ENCODE measurements at places on chromosomes 1 and 21.

DNA sequence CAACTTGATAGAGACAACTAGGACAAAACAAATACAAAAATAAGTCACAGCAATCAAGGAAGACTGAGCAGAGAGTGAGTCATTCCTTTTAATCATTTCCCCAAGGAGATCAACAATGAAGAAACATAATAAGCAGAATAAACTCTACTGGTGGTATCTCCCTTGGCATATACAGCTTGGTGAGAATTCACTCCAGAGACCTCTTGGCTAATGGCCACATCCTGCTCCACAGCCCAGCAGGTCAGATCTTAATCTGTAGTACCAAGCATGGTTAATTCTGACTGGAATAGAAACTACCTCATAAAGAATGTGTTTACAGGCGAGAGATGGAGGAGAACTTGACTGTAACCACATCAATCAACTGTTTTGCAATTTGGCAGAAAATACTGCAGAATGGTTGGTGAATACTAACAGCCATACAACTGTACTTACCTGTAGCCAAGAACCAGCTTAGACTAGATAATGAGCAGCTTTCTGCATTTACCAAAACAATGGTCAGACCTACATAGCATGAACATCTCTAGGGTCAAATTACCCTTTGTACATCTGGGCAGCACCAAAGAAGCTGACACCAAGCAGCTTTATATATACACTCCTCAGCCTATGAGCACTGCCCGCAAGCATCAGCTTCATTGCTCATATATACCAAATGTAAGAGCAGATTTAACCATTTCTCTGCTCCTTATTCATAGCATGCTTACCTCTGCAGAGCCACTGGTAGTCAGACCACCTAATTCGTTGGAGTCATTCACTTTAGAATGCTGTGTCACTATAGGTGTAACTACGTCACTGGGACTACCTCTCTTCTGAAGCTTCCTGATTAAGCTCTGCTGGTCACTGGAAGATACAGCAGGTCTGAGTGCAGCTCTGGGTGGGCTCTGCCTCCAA lies 51.0 kb downstream of the KIAA0319L start:
- DNase-seq = peak; percentile 78

GRCh38 chr1:59976194-59977074 lies 49.9 kb upstream of the CYP2J2 start:
- DNase-seq = peak; percentile 44

DNA sequence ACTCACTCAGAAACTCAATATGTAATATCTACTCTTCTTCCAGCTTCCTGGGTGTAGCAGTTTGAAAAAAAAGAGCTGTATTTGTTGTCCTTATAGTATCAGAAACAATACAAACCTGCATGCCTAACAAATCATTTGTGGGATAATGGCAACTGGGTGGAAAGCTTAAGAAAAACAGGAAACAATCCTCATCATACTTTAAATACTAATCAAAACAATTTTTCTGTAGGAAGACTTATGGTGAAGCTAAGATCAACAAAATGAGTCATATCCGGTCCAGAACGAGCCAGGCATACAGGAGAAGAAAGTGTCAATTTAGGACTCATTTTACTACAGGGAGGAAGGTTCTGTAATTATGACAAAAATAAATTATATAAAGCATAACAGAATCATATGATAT lies 181.8 kb upstream of the ADGRL4 start:
- DNase-seq = no peak

DNA sequence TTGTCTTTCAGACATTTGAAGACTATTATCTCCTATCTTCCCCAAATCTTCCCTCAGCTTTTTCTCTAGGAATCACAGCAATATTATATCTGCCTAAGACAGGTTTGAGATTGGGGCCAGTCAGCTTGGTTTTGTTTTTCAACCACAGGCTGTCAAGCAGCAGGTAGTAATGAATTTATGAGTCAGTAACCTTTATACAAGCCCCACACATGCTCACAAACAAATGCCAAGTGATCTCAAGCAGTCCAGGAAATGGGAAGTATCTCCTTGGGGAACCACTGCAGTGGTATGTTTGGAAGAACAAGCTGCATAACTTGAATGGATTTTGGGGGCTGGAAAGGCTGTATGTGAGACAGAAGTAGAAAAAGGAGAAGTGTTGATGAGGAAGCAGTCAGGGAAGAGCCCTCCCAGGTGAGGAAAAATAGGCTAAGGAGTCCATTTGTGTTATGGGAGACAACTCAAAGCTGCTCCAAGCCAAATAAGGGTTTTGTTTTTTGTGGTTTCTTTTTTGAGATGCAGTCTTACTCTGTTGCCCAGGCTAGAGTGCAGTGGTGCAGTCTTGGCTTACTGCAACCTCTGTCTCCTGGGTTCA lies 2.1 kb downstream of the DHDDS start:
- DNase-seq = no peak

DNA sequence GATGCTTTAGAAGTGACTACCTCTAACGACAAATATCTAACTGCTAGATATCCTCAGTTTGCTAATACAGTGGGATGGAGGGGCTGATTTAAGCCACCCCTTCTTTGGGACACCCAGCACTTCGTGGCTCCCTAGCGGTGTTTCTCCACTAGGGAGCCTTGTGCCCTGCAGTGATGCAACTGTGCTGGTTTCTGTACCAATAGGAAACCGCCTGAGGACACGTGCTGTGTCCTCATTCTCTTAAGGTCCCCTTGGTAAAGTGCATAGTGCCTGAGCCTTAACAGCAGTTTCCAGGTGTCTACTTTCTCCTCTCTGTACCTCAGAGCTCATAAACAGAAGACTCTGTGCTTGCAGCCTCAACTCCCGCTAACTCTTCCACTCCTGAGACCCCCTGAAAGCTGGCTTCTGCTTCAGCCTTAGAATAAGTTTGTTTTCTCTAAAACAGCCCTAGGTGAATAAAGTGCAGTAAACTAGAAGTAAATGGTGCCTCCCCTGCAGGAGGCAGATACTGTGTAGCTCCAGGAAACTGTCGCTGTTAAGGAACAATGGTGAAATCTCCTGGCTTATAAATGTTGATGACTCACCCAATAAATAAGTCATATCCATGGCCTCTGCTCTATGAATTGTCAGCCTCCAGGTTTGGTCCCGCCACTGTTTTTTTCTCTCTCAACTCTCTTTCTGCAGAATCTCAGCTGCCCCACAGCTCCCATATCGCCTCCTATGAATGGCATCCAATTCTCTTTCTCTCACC lies 130.4 kb downstream of the AK5 start:
- no peak for DNase-seq

DNA sequence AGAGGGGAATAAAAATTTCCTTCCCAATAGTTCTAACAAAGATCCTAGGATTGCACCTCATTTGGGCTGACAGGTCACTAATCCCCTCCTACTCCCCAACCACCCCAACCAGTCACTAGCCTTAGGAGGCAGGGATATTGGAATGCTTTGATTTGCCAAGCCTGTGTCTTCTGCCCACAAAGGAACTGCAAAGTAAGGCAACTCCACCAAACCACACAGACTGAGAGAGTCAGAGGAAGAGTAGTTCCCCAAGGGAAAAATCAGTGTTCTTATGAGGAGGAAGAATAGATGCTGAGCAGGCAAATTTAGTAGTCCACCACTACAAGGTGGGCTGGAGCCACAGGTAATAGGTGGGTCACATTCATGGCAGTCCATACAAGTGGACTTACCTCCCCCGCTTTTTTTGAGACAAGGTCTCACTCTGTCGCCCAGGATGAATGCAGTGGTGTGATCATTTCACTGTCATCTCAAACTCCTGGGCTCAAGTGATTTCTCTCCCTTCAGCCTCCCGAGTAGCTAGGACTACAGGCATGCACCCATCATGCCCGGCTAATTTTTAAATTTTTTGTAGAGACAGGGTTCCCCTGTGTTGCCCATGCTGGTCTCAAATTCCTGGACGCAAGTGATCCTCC lies 3.7 kb upstream of the TMEM39B start:
- DNase-seq = no peak

- DNase-seq = no peak
These were observed 90.5 kb upstream of the ADAR start for GRCh38 chr1:154698320-154699096.

GRCh38 chr1:61687901-61688300 lies 37.0 kb downstream of the TM2D1 start:
- no peak for DNase-seq

- DNase-seq = peak; percentile 17
These were observed 95.5 kb downstream of the SSBP3 start for GRCh38 chr1:54310439-54311328.

DNA sequence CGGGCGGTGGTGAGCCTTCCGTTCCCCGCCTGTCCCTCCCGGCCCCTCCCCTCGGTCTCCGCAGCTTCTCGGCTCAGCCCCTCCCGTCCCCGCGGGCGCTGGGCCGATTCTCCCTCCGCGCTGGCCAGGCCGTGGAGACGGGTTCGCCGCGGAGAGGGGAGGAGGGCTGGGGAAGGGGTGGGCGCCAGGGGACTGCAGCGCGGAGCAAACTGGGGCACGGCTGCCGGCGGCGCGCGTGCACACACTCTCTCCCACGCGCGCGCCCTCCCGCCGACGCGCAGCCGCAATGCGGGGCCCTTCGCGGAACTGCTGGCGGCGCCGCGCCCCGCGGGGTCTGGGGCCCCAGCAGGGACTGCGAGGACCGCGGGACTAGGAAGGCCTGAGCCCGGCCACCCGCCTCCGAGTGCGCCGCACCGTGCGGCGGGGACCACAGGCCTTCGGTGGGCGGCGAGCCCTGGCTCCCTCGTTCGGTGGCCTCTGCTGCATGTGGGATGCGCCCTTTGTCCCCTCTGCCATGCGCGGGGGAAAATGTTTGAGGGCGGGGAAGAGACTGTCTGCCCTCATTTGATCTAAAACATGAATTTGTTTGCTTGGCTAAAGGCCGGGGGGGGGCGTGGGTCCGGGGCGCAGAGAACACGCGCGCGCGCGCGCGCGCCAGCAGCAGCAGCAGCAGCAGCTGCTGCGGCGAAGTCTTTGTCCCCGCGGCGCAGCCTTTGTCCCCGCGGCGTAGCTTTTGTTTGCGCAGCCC lies 90.7 kb upstream of the VAMP3 start:
- peak; percentile 17 for DNase-seq

DNA sequence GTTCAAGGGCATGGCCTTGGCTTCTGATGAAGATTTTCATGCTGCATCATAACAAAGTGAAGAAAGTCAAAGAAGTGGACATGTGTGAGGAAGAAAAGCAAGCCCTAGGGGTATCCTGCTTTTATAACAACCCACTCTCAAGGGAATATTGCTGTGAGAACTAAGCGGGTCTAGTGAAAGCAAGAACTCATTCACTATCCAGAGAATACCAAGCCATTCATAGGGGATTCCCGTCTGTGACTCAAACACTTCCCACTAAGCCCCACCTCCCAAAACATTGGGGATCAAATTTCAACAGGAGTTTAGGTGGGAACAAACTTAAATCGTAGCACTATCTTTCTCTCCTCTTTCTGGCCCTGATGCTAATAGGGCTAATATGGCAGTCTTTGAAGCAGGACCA lies 98.5 kb upstream of the CTTNBP2NL start:
- DNase-seq = no peak

DNA sequence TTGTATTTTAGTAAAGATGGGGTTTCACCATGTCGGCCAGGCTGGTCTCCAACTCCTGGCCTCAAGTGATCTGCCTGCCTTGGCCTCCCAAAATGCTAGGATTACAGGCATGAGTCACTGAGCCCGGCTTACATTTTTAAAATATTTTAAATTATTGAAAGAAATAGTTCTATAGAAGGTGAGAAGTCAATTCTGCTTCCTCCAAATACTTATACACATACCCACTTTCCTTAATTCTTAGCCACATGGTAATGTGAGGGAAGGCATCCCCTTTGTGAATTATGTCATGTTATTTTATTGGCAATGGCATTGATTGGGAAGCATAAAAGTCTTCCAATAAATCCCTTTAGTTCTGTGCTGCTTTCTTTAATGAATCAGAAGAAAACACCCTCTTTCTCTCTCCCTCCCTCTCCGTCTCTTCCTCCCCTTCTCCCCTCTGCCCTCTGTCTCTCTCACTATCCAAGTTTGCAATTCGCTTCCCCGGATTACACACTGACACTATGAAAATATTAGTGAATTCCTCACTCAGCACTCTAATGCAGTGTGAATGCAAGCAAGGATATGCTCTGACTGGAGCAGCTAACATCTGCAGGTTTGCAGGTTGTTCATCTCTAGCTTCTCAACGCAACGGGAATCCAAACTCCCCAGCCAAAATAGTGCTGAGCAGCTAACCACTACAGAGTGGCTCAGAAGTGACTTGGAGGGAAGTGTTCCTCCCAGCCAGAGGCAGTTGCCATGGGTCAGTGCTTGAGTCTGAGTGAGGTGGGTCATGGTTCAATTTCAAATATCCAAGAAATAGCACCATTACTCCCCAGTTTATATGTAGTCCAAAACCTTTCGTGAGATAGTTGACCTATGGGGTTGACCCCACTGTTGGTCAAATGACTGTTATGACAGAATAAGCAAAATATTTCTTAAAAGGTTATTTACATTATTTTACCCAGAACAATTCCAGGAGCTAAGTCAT lies 77.8 kb upstream of the CD55 start:
- DNase-seq = no peak

- DNase-seq = no peak
These were observed 82.5 kb upstream of the ZNF648 start for GRCh38 chr1:182143825-182144645.

- DNase-seq = no peak
These were observed 318.2 kb upstream of the CAMK1G start for GRCh38 chr1:209265301-209265700.

- no peak for DNase-seq
These were observed 129.3 kb upstream of the VAMP3 start for GRCh38 chr1:7641587-7642417.

DNA sequence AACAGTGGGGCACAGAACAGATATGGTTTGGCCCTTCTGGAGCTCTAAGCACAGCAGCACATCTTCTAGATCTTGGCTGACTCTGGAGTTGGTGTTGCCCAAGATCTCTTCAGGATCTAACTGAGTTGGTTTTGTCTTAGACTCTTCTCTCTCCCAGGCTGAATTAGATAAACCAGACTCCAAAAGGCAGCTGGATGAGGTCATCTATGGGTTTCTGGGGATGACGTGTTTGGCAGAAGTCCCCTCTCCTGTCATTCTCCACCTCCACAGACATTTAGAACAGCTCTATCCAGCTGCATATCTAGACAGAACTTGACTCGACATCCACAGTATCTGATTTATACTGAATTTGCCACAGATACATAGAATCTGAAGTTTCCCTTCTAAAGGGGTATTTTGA lies 75.3 kb downstream of the ST6GALNAC5 start:
- DNase-seq = no peak

DNA sequence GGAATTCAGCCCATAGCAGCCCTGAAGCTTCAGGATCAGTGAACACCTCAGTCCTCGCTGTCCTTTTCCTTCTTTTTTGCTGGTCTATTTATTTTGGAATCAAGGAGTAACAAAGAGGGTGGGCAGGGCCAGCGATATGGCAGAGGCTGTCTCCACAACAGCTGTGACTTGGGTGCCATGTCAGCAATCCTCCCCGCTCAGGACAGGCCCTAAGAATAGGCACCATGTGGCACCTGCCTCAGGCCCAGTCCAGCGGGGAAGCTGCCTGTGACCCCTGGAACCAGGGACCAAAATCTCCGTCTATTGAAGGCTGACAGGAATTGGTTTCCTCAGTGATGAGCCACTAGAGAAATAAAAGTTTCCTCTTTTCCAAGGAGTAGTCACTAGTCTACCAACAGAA lies 58.6 kb upstream of the TNR start:
- no peak for DNase-seq

All from activated CD4-positive, alpha-beta T cell treated with anti-CD3 and anti-CD28 coated beads, Interleukin-2, amount 10 ng/mL, durations not matched to agents 7 days and 5 days (primary cell).